ENCODE measurements at places on chromosomes 16 and 17.

DNA sequence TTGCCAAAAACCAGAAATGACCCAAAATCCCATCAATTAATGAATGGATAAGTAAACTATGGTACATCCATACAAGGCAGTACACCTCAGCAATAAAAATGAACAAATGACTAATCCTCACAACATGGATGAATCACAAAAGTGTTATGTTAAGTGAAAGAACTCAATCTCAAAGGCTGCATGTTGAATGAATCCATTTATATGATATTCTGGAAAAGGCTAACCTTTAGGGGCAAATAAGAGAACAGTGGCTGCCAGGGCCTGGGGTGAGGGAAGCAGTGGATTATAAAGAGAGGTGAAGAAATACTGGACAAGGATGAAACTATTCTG is 46.1 kb upstream of the MSI2 start:
- DNase-seq = no peak

DNA sequence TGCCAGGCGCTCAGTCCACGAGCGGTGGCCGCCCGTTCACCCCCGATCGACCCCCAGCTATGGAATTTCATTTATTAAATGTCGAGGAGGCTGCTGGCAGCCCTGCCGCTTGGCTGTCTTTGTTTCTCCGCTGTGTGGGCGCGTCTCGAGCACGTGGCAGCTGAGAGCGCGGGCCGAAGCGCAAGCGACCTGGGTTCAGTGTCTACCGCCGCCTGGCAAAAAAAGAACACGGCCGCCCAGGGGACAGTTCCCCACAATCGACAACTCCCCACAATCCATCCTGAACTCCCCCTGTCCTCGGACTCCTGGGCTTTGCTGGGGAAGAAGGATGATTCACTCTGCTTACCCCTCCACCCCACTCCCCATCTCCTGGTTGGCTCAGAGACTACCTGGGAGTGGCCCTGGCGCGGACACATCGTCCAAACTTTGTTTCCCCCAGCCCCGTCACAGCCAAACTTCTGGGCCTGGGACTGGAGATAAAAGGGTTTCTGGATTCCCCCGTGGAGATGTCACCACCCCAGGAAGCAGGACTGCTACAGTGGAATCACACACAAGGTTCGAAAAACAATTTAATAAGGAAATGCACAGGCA is 1.7 kb upstream of the ANKRD13B start:
- no peak for DNase-seq

GRCh38 chr17:79707931-79708891 is 22.5 kb upstream of the ENPP7 start:
- DNase-seq = no peak

DNA sequence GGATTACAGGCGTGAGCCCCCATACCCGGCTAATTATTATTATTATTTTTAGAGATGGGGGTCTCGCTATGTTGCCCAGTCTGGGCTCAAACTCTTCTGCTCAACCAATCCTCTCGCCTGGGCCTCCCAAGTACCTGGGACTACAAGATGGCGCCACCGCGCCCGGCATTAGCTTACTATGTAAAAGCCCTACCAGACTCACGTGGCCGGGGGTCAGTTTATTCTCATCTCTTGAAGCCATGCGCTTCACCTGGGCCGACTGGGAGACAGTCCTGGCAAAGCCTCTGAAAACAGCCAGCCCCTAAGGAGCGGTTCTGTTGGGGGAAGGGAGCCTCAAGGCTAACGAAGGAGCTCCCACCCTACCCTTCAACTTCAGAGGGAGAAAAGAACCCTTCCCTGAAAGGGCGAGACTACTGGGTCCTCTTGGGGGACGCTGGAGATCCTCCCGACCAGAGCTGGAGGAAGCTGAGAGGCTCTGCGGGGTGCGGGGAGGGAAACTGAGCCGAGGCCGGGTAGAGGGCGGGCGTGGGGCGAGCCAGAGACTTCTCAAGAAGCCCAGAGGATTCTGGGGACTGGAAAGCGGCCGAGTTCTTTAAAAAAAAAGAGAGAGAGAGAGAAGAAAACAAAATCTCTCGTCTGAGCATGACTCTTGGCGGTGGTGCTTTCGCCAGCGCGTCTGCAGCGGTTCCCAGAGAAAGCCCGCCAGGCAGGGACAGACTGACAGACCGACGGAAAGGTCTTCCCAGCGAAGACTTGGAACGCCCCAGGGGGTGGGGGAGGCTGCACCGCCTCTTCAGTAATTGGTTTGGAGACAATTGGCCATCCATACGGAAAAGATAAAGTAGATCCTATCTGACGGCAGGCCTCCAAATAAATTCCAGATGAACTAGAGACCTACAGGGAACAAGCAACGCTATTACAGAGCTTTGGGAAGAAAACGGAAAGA is 5.6 kb upstream of the TUBG2 start:
- no peak for DNase-seq

DNA sequence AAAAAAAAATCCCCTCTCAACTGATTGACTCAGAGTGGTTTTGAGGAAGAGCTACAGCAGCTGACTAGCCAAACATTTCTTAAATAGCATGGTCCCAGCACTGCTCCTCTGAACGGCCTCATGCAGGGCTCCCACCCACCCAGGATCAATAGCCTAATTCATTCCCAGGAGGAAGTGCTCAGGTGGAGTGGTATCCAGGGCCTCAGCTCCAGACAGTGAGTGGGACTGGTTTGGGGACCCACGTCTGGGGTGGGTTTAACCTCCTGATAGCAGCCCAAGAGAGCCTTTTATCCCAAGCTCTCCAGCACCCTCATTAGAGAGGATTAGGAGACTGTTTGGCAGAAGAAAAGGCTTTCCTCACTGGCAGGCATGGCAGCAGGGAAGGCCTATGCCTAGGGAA is 68.5 kb upstream of the CDH5 start:
- DNase-seq = no peak

DNA sequence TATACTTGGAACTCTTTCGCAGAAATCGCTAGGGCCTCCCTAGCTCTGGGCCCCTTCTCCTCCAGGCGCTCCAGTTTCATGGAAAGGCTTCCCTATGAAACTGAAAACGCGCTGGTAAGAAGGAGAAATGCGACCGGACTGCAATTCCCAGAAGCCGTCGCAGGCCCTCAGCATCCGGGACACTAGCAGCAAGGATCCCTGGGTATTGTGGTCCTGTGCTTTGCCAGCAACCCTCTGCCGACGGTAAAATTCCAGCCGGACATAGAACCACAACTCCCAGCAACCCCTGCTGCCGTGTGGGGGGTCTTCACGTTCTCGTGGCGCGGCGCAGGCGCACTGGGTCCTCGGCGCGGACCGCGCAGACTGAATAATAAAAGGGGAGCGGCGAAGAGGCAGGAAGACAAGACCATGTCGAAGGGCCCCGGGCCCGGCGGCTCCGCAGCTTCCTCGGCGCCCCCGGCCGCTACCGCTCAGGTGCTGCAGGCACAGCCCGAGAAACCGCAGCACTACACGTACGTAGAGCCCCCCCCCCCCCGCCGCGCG is at the start of gene UNK:
UNK (plus strand) TSS at position 334 of the 543 bp plus-strand sequence; CDS start at position 409, 75 bp downstream.
- peak; percentile 94 for DNase-seq

DNA sequence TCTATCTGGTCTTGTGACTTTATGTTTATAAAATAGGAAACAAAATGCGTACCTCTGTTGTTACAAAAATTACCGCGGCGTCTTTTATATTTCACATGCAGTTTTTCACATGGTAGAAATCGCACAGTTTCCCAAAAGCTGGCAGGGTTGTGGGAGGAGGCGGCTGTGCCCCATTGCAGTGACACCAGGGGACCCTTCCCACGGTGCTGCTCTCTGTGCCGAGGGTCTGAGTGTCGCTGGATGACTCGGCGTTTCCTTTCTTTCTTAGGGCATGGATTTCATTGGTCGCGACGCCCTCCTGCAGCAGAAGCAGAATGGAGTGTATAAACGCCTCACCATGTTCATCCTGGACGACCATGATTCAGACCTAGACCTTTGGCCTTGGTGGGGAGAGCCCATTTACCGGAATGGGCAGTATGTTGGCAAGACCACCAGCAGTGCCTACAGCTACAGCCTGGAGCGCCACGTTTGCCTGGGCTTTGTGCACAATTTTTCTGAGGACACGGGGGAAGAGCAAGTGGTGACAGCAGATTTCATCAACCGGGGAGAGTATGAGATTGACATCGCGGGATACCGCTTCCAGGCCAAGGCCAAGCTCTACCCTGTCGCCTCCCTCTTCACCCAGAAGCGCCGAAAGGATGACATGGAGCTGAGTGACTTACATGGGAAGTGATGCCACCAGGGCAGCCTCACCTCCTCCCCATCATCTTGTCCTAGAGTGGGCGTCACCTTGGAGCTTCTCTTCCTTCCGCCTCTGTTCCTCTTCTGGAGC is 17.2 kb upstream of the CLEC18C start:
- DNase-seq = no peak

DNA sequence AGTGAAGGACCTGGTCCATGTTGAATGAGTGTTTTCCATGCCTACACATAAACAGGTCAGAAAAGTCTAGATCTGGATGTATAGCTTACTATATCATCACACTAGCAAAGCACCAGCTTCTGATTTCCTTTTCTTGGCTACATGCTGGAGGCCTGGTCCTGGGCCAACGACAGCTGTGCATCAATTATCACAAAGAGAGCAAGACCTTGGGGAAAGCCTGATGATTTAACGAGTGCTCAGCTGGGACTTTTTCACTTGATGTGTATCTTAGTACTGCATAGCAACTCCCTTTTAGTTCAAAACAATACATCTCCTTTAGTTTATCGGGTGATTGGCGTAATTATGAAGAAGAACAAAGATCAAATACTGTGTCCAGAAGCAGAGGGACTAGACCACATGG is 358.2 kb downstream of the KIF2B start:
- no peak for DNase-seq

GRCh38 chr17:4535667-4536258 is 19.4 kb downstream of the MYBBP1A start:
- DNase-seq = no peak

GRCh38 chr17:57541472-57542394 is 203.4 kb downstream of the CCDC182 start:
- peak; percentile 90 for DNase-seq

- no peak for DNase-seq
Measured at GRCh38 chr16:67157892-67158635, 1.6 kb downstream of the TRADD start.

GRCh38 chr16:30139583-30140481 is 16.8 kb upstream of the MAPK3 start:
- DNase-seq = no peak

DNA sequence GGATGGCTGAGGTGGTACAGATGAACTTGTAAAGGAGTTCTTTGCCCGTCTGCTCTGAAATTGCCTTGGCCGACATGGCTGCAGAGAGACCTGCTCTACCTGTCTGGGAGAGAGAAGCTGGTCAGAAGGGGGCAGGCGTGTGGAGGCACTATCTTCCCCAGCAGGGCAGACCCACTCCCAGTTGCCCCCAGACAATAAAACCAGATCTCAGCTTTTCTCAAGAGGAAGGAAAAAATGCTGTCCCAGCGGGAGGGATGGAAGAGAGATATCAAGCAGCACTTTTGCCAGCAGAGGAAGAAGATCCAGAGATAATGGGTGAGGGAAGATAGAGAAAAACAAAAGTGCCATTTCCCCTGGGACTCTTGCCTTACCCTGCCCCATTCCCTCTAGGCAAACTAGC is 5.0 kb downstream of the ACLY start:
- DNase-seq = no peak

DNA sequence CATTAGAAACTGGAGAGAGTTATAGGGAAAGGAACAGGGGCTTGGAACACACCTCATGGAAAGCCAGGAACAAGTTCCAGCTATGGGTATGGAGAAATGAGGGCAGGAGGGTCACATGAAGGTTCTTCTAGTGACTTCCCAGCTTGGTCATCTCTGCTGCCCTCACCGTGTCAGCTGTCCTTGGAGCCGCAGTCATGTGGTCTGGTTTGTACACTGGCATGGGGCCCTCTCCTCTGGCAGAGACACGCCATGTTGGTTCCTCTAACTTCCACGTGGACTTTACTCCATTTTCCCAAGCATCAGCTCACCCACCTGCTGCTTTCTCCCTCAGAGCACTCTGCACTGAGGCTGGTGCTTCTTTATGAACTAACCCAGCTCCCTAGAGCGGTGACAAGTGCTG is 26.3 kb downstream of the MPG start:
- DNase-seq = no peak

GRCh38 chr16:65070831-65071432 is 50.9 kb downstream of the CDH11 start:
- DNase-seq = peak; percentile 26

- DNase-seq = no peak
Measured at GRCh38 chr17:39400547-39401411, 647 bp downstream of the FBXL20 start.

DNA sequence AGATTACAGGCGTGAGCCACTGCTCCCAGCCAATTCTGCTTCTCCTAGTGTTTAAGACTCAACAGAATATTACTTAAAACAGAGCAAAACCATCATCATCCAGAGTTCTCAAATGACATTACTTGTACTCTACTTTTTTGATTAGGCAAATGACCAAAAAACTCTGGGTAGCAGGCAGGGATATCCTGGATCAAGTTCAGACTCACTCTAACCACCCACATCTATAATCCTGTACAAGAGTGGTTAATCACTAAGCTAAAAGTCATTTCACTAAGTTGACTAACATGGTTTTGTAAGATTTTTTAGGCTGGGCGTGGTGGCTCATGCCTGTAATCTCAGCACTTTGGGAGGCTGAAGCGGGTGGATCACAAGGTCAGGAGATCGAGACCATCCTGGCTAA is 6.8 kb downstream of the NAE1 start:
- DNase-seq = no peak

GRCh38 chr17:54257440-54257839 is 434.7 kb downstream of the KIF2B start:
- no peak for DNase-seq

DNA sequence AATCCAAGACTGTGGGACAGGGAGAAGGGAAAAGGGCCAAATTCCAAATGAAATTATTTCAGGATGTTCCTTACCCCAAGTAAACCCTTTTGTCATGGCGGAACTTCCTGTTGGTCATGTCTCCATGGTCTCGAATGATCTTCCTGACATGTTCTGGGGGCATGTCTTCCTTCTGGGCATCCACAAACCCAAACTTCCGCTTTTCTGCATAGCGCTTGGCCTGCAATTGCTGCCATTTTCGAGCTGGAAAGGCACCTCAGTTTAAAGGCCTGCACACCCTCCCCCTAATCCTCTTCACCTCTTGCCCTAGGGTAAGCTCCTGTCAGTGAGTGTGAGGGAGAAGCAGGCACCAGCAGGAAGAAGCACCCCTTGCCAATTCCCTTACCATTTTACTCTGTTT is 1.2 kb downstream of the PRPF8 start:
- no peak for DNase-seq

GRCh38 chr17:58321571-58322525 is 6.7 kb downstream of the TSPOAP1 start:
- DNase-seq = no peak

- no peak for DNase-seq
Measured at GRCh38 chr16:69741951-69742904, 12.5 kb downstream of the NOB1 start.

- no peak for DNase-seq
Measured at GRCh38 chr16:49521734-49522325, 148.2 kb downstream of the C16orf78 start.

- DNase-seq = no peak
Measured at GRCh38 chr17:58309918-58310259, 18.7 kb downstream of the TSPOAP1 start.

- DNase-seq = no peak
Measured at GRCh38 chr17:2865228-2865627, 69.0 kb downstream of the RAP1GAP2 start.

Measured in ascending aorta (tissue), 2 donors.